IMR-90 (cell line): ENCODE measurements at places on chromosomes 6 and 20.
A peak's percentile ranks its signal among the peaks of the same experiment; 100 is the strongest.

GRCh38 chr20:46107061-46107460, 11.1 kb upstream of the CD40 start:
- H3K36me3 ChIP-seq: no peaks in the 10 kb centered on the region
- no peak overlapping the region for H3K4me3 ChIP-seq
- H3K4me1 ChIP-seq: no peaks in the 10 kb centered on the region
- H3K27ac ChIP-seq: no peak overlapping the region
- no peak for DNase-seq
- H3K27me3 ChIP-seq: peaks cover 20% of the 10 kb centered on the region

DNA sequence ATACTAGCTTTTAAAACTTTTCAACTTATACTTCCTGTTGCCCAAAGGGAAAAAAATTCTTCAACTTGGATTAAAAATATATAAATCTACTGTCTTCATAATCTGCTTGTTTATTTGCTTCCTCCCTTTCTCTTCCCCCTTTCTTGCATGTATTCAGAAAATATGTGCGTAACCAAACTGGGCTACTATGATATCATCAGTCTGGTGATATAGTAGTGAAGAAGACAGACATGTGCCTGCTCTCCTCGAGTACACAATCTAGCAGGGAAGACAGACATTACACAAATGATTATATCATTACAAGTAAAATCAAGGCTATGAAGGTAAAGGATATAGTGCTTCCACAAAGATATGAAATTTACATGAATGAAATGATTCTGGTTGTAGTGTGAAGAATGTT, 31.0 kb downstream of the IBTK start:
- H3K27me3 ChIP-seq: no peaks in the 10 kb centered on the region
- no peak overlapping the region for H3K27ac ChIP-seq
- H3K4me1 ChIP-seq: no peaks in the 10 kb centered on the region
- no peak overlapping the region for H3K4me3 ChIP-seq
- peaks cover 24% of the 10 kb centered on the region for H3K36me3 ChIP-seq

DNA sequence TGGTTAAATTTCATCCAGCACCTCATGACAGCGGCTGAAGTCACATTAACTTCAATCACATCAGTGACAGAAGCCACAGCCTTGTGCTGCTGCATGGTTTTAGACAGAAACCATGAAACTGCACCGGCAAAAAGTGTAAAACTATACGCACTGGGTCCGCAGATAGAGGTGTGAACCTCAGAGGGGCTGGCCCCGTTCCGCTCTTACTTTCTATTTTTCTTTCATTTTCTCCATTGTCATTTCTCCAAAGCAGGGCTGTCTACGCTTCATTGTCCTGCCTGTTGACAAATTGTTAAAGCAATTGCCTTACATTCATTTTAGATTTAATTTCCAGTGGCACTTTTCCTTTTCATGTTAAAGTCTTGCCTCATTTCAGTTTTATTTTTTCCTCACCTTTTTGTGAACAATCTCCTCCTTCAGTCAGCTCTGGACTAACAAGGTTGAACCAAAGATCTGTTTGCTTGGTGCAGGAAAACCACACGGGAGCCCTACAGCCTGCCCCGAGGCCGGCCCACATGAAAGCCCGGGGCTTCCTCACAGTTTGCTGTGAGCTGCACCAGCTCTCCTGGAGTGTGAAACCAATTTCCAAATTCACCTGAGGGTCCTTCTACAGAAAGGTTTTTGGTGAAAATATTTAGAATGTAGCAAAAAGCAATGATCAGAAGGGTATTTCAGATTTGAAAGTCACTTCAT, 63.7 kb downstream of the PRR18 start:
- H3K36me3 ChIP-seq: no peaks in the 10 kb centered on the region
- no peak for DNase-seq
- no peak overlapping the region for H3K27ac ChIP-seq
- no peaks in the 10 kb centered on the region for H3K4me1 ChIP-seq

DNA sequence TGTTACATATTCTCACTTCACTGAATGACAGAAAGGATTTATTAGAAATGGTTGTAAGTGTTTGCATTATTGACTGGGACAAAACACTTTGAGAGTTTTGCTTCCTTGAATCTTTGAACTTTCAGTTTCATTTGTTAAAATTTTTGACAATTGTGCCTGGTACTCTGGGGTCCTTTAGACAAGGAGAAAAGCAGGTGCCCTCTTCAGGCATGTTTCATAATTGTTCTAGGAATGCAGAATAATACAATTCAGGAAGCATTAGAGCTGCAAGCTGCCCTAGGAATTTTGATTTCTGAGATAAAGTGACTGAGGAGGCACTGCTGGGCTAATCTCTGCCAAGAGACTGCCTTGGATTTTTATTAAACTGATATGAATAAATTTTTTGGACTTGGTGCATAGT, 49.7 kb downstream of the TOP1 start:
- peaks cover 23% of the 10 kb centered on the region for H3K36me3 ChIP-seq
- H3K4me3 ChIP-seq: no peak overlapping the region
- no peak overlapping the region for H3K27ac ChIP-seq

- H3K27me3 ChIP-seq: peaks cover 31% of the 10 kb centered on the region
- no peaks in the 10 kb centered on the region for H3K4me1 ChIP-seq
- no peaks in the 10 kb centered on the region for H3K36me3 ChIP-seq
- H3K27ac ChIP-seq: no peak overlapping the region
- H3K4me3 ChIP-seq: no peak overlapping the region
Measured at GRCh38 chr20:34984756-34985261, 29.1 kb downstream of the MYH7B start.

DNA sequence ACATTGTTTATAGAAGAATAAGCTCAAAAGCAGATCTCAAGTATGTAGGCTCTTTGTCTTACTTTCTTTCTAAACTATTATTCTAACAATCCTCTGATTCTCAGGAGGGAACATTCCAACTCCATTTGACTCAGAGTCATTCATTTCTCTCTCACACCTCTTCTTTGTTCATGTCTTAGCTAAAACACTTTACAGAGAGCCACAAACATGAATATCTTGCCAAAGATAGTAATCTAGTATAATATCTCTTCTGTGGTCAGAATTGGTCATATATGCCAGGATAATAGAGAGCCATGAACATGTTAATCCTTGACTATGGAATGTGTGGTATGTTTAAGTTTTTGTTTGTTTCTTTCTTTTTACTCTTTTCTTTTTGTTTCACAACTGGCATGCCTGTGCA, 456.0 kb upstream of the PTCHD4 start:
- DNase-seq: no peak
- no peaks in the 10 kb centered on the region for H3K27me3 ChIP-seq
- no peaks in the 10 kb centered on the region for H3K4me1 ChIP-seq
- H3K4me3 ChIP-seq: no peak overlapping the region
- no peak overlapping the region for H3K27ac ChIP-seq

DNA sequence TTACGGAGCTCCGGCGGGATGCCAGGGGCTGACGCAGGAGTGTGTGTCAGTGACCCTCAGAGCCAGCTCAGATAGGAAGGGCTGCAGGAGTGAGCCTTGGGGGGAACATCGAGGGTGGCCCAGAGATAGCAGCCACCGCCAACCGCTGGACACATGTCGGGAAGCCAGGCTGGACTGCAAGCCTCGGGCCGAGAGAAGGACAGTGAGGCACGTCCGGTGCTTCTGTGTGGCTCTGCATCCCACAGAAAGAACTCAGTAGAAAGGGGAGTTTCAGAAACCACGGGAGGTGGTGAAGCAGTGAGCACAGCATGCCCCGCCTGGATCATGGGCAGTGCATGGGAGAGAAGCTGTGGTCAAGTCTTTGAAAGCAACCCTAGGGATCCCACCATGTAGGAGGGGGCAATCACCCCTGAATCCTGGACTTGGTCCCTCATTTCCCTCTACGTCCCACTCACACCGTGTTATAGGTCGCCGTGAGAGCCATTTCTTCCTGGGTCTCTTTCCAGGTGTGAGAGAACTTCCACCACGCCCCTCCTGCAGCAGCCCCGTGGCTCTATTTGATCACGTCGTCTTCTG, 383.7 kb upstream of the CDH4 start:
- DNase-seq: no peak
- no peak overlapping the region for H3K4me3 ChIP-seq
- H3K27ac ChIP-seq: no peak overlapping the region

DNA sequence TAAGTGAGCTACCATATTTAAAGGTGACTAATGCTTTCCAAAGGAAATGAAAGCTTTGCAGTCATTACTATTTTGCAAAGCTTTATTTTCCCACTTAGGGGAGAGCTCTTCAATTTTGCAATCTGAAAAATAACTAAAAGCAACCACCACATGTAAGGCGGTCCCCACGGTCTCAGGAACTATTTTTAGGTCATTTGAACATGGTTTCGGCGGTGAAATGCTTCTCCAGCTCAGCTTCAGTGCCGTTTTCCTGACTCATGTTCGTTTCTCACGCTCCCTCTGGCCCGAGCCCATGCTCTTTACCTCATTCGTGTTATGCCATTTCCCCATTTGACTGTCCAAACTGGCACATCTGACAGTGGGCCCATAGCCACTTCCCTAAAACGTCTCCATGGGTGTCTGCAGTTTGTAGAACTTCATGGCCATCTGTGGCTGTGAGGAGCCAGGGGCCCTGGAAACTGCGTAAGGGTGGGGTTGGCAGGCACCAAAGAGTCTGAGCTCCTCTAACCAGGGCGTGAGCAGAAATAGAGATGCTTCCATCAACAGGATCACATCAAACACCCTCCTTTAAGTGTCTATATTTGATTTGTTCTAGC, 46.5 kb downstream of the ADTRP start:
- no peak overlapping the region for H3K27ac ChIP-seq
- peaks cover under 1% of the 10 kb centered on the region; the same call in 1 of the 2 replicates for H3K4me1 ChIP-seq
- H3K36me3 ChIP-seq: no peaks in the 10 kb centered on the region
- H3K4me3 ChIP-seq: no peak overlapping the region
- H3K27me3 ChIP-seq: no peaks in the 10 kb centered on the region; the same call in 1 of the 2 replicates

- H3K27ac ChIP-seq: no peak overlapping the region
- no peak overlapping the region for H3K4me3 ChIP-seq
- H3K27me3 ChIP-seq: no peaks in the 10 kb centered on the region
- peak; percentile 46 for DNase-seq
- H3K36me3 ChIP-seq: no peaks in the 10 kb centered on the region
Measured at GRCh38 chr6:143397227-143398222, 53.0 kb downstream of the ADAT2 start.

DNA sequence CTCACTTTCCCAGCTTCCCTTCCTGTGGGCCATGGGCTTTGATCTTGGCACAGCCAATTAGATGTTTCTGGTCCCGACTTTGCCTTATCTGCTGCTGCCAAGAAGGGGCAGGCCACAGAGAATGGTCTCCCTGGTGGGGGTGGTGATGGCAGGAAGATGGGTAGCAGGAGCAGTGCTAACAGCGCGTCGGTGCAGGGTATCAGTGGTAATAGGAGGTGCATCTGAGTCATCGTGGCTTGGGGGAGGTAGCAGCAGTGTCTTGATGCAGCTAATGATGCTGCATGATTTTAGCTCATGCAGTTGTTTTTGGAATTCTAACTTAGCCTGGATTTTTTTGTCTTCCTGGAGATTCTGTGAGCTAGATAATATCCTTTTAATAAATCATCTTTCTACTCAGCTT, 18.9 kb upstream of the MAS1 start:
- H3K4me3 ChIP-seq: no peak overlapping the region
- H3K27me3 ChIP-seq: peaks cover 6% of the 10 kb centered on the region; the same call in 1 of the 2 replicates
- H3K36me3 ChIP-seq: no peaks in the 10 kb centered on the region
- no peaks in the 10 kb centered on the region for H3K4me1 ChIP-seq
- peak; percentile 10 for DNase-seq

GRCh38 chr6:168937054-168937453, 316.6 kb downstream of the THBS2 start:
- DNase-seq: peak; percentile 12
- no peaks in the 10 kb centered on the region for H3K36me3 ChIP-seq
- H3K4me1 ChIP-seq: peaks cover 2% of the 10 kb centered on the region; the same call in 1 of the 2 replicates
- peaks cover 2% of the 10 kb centered on the region; the same call in 1 of the 2 replicates for H3K27me3 ChIP-seq
- H3K4me3 ChIP-seq: no peak overlapping the region

- no peak overlapping the region for H3K4me3 ChIP-seq
- H3K4me1 ChIP-seq: peaks cover 2% of the 10 kb centered on the region; the same call in 1 of the 2 replicates
- no peaks in the 10 kb centered on the region for H3K27me3 ChIP-seq
- H3K27ac ChIP-seq: no peak overlapping the region
- H3K36me3 ChIP-seq: no peaks in the 10 kb centered on the region
Measured at GRCh38 chr20:44526129-44526528, 4.3 kb upstream of the SERINC3 start.
